ENCODE measurements at places on chromosomes 16 and 17. TPM values are rescaled to one million over a fixed set of nuclear protein-coding genes. Genes with fewer than 3 reads are reported as not detected.

Gene METTL16
- 37.5 TPM for total RNA-seq

Gene E4F1
- total RNA-seq, result 21.7 TPM

Gene BORCS6
- total RNA-seq, result 8.3 TPM

Gene ZNF276
- total RNA-seq, result 18.8 TPM
